NCI-H446 (cell line): ENCODE measurements at places on chromosomes 2 and 18.

GRCh38 chr2:65835975-65836549 lies 403.7 kb upstream of the SPRED2 start:
- no peak for DNase-seq

GRCh38 chr2:204225671-204226073 lies 289.1 kb downstream of the ICOS start:
- no peak for DNase-seq

GRCh38 chr2:3264010-3264744 lies 113.4 kb downstream of the EIPR1 start:
- no peak for DNase-seq

- DNase-seq: no peak
Measured at GRCh38 chr2:47054868-47055267, 100.2 kb downstream of the STPG4 start.

DNA sequence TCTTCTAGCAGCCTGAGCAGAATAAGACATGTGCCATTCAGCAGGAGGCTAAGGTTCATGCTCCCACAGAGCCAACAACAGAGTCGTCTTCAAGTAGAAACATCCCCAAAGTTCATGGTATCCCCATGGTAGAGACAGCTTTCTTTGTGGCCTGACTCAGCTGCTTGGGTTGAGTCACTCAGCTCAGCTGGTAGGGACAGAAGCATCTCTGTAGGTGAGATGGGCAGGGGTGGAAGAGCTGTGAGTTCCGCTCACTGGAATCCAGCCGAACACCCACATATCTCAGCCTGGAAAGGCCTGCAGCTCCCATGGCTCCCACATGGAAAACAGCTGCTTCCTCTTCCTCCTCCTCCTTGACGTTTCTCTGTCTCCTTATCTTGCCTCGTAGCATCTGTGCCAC lies 792.7 kb downstream of the RNF144A start:
- no peak for DNase-seq

- no peak for DNase-seq
Measured at GRCh38 chr18:46482831-46483230, 174.2 kb downstream of the LOXHD1 start.

- no peak for DNase-seq
Measured at GRCh38 chr18:34697233-34697632, 12.9 kb upstream of the DTNA start.

DNA sequence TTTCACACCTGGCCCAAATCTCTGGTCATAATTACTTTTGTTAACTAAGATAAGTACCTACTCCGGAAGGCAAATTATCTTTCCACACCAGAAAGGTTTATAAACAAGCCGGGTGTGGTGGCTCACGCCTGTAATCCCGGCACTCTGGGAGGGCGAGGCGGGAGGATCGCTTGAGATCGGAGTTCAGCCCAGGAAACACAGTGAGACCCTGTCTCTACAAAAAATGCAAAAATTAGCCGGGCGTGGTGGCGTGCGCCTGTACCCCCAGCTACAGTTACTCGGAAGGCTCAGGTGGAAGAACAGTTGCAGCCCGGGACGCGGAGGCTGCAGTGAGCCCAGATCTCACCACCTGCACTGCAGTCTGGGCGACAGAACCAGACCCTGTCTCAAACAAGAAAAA lies 2.1 kb downstream of the PUM2 start:
- DNase-seq: no peak

DNA sequence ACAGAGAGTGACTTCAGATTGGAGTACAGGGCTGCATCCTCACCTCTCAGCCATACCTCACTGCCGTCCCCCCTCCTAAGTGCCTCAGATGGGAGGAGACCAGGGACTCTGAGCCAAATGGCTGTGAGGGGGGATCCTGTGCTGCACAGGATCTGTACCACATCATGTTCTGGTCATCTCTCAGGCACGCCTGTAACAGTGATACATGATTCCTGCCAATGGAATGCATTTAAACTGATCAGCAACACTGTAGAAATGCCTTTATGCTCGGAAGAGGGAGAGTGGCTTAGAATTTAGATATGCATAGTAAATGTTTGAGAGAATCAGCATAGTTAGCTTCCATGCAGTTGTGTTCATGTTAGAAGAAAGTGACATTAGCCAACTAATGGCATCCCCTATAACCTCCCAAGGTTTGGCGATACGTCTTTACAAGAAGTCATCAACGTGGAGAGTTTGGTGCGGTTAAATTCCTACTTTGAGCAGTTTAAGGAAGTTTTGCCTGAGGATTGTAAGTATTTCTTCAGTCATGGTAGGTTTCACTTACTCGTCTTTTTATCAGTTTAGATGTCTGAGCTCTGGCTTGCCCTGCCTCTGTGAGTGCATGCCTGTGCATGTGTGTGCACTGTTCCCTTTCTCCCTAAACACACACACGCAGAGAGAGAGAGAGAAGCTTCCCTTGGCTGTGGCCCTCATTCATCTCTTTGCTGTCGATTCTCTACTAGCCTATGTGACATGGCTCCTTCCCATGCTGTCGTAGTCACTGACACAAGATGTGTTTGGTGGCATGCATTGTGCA lies 40.0 kb downstream of the COA5 start:
- DNase-seq: no peak

DNA sequence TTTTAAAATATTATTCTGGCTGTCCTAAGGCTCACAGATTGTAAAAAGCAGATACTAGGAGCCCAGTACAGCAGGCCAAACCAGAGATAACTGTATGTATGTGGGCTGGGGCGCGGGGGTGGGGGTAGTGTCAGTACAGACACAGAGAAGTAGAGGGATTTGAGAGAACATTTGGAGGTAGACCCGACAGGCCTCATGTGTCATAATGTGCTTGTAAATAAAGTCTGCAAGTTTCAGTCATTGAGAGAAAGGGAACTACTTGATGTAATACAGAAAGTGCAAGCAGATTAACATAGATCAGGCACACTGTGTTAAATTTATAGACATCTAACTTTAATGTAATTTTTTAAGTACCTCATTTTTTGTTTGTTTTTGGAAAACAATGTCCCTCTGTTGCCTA lies 7.4 kb upstream of the POLI start:
- no peak for DNase-seq

DNA sequence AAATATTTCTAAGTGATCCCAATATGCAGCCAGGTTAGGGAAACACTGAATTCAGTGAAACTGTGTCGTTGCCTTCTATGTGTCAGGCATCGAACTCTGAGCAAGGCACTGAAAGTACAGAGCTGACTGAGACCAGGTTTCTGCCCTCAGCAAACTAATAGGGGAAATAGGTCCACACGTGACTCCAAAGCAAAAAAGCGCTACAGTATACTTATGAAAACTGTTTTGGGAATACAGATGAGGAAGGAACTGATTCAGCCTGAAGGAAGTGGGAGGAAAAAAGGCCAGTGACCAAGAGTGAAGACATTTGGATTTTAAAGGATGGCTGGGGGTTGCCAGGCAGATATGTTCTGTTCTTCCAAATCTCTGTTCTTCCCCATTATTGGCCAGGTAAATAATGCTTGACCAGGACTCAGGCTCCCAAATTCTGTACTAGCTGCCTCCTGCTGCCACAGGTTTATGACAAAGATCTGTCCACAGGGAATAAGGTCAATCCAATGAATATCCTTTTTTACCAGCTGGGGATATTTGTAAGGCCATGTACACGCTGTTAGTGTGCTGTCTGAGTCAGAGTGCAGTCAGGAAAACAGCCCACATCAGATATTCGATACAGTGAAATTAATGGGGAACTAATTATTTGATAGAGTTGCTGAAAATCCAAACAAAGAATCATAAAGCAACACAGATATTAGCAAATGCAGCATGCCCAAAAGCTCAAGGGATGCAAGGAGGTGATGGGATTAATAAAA lies 24.5 kb upstream of the INPP4A start:
- no peak for DNase-seq

- DNase-seq: no peak
Measured at GRCh38 chr2:236656166-236656565, 86.5 kb downstream of the ACKR3 start.

- peak; percentile 36 for DNase-seq
Measured at GRCh38 chr2:142037066-142037465, 93.8 kb downstream of the LRP1B start.

DNA sequence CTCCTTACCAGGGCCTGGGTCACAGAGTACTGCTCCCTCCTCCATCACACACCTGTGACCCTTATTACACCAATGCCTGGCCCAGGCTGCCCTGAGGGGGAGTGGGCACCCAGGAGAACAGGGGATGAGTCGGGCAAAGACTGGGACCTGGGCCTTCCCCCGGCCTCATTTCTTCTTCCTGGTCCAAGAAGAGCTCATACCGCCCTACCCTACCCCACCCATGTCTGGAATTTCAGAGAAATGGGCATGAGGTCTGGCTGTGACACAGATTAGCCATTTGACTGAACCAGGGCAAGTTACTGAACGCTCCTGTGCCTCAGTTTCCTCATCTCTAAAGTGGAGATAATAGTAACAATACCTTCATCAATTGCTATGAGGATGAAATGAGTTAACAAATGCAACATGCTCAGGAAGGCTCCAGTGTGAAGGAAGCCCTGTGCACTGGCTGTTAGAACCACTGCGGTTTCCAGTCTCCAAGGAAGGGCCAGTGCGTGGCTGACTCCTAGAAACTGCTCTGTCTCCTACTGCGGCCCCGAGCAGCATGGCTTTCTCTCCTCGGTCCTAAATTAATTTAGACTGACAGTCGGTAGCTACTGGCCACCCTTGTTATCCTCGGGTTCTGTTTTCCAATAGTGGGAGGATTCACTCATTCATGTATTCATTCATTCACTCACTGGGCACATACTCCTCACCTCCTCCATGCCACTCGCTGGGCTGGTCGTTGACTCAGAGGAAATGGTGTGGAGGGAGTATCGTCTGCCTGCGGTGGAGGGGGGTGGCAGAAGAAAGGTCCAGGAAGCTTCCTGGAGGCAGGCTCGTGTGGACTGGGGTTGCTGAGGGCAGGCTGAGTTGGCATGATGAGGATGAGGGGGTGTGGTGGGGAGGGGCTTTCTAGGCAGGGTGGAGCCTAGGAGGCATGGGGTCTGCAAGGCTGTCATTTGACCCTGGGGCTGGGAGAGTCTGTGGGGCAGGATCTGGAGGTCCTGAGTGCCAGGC lies 175.6 kb downstream of the GLI2 start:
- no peak for DNase-seq

DNA sequence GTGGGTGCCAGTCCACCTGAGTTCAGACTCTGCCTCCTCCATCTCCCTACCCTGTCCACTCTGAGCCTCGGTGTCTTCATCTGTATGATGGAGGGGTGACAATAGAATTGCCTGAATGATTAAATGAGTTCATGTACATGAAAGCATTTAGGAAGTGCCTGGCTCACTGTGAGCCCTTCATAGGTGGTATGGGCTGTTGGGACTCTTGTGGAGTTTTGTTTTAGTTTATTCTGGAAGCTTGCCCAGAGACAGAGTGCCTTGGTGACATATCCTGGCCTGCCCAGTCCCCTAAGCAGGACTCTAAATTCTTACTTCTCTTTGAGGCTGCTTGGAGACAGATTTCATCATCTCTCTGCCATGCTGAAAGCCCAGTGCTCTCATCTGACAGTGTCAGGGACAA lies 24.5 kb upstream of the GIGYF2 start:
- DNase-seq: no peak

GRCh38 chr18:47975105-47975504 lies 44.6 kb upstream of the SMAD2 start:
- no peak for DNase-seq

DNA sequence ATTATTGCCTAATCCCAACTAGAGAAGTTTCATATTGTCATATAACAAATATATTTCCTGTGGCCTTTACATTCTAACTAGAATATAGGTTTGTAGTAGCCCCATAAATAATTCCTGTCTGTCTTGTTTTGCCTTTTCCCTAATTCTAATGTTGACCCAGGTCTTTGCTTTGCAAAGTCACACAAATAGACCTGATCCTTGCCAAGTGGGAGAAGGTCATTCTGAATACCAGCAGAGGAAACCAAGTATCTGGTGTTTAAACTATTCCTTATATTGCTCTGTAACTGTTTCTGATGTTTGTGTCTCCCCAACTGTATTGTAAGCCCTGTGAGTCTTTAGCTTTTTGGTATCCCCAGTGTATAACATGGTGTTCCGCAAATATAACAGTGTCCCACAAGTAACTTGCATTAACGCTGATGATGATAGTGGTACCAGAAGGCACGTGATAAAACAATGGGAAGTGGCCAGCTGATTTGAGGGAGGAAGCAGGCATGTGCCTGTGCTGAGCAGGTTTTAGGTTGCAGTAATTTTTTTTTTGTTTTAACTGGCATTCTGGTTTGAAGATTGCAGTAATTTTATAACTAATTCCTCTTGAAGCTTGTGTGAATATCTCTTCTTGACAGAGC lies 11.1 kb downstream of the HADHB start:
- DNase-seq: no peak

- DNase-seq: no peak
Measured at GRCh38 chr2:192513575-192513974, 318.8 kb upstream of the TMEFF2 start.

DNA sequence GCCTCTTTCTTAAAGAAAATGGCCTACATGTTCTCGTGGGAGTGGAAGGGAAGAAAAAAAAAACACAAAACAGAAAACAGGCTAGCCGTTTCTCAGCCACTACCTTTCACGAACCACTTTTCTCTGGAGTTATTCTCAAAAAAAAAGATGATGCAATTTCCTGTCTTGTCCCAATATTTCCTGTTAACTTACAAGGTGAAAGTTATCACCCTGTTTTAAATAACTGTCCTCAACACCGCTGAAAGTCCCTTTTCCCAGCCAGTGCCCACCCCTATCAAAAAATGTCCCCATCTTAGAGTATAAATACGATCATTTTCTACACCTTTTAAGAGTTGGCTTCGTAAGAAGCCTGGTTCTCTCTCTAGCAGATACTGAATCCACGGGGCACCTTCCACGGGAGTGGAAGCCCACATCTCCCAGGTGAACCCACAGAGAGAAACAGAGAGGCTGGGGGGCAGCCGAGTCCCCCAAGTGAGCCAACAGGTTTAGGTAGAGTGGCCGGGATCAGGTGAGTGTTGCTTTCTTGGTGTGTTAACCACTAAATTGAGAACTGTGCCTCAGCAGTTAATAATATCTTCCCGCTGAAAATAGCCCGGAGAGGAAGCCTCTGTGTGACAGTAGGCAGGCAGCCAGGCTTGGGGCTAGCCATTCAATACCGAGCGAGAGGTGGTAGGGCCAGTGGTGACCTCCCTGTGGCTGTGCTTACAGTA lies 15.9 kb downstream of the SMAD7 start:
- DNase-seq: no peak

DNA sequence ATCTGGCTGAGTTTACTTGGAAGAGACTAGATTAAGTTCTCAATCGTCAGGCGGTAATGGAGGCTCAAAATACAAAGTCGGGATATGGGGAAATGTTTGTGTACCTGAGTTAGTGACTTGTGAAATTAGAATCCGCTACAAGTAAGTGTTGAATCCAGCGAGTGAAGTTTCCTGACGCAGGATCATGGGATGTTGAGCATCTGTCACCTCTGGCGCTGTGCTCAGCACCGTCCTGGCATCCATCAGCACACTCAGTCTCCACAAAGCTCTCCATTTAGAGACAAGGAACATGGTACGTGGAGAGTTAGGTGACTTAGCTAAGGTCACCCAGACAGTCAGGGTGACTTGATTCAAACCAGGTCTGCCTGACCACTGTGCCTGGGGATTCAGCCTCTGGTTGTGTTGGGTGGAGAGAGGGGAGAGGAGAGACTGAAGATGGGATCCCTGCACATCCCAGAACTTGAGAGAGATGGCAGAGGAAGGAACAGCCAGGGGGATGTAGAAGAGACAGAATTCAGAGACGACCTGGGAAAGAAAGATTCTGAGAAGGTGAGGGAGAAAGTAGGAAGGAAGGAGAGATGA lies 251.2 kb downstream of the ACKR3 start:
- DNase-seq: no peak
